ENCODE measurements at places on chromosomes 2 and 18.

DNA sequence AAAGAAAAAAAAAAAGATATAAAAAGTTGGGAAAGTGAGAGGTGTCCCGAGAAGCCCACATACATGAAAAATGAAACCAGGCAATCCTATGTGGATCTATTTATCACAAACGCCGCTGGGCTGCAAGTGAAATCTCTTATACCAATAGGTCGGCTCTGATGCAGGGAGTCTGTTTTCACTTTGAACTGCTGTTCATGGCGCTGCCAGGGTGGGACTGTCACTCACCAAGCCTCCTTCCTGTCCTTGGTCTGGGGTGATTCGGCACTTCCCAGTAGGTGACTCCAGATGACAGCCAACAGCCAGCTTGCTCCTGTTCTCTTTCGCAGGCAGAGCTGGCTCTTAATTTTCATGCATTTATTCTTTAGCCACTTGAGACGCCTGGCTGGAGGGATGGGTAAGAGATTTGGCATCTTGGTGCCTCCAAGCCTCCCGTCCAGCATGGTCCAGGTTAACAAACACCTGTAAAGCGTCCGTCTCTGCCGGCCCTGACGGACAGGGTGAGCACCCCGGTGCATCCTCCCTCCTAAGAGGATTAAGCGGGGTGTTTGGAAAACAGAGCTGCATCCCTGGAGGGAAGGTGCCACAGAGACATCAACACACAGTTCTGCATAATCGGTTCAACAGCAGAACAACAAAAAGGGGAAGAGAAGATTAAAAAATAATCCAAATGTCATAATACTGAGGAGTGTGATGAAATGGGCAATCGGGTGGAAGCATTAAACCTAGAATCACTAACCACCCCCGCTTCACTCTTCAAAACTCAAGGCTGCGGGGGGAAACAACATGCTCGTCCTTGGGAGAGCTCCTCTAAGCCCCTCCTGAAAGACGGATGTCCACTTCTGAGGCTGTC is 58.7 kb downstream of the STEAP3 start:
- no peaks in the 10 kb centered on the region for H3K4me1 ChIP-seq
- DNase-seq: no peak
- no peak overlapping the region for H3K4me3 ChIP-seq
- no peaks in the 10 kb centered on the region for H3K36me3 ChIP-seq
- H3K27ac ChIP-seq: no peak overlapping the region
- peaks cover 10% of the 10 kb centered on the region for H3K27me3 ChIP-seq

- no peak overlapping the region for H3K4me3 ChIP-seq
- no peak for DNase-seq
- H3K27ac ChIP-seq: no peak overlapping the region
- H3K36me3 ChIP-seq: no peaks in the 10 kb centered on the region
Observed at GRCh38 chr2:213787869-213788268, 503.6 kb downstream of the SPAG16 start.

DNA sequence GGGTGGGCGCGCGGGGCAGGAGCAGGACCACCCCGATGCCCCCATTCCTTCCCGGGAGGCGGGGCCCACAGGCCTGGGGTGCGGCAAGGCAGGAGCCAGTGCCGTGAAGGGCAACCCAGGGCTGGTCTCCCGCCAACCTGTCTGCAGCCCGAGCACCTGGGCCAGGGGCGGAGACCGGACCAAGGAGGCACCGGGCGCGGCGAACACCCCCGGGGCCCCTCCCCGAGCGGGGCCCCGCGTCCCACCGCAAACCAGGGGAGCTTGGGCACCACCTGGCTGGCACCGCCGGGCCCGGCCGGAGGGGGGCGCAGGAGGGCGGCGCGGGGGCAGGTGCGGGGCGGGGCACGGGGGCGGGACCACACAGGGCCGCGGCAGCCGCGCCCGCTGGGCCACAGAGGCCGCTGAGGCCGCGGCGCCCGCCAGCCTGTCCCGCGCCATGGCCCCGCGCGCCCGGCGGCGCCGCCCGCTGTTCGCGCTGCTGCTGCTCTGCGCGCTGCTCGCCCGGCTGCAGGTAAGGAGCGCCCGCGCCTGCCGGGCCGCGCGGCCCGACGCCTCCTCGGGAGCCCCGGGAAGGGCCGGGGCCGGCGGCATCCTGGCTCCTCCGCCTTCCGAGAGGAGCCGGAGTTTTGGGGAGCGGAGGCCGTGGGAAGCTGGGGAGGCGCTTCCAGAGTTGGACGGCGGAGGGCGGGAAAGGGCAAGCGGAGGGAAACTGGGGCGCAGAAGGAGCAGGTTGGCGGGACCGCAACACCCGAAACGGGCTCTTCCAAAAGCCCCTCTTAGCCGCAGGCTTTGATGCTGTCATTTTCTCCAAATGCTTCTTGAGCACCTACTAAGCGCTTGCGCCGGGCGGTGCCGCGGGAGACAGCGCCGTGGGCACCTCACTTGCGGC is at the start of gene TNFRSF11A:
Gene TNFRSF11A (plus strand): TSS at position 394 of the 889 bp plus-strand sequence. CDS start 43 bp downstream, at position 437.
- H3K27me3 ChIP-seq: peaks cover 78% of the 10 kb centered on the region
- no peaks in the 10 kb centered on the region for H3K36me3 ChIP-seq
- DNase-seq: peak; percentile 51
- H3K27ac ChIP-seq: peak within 1 kb of the TSS; percentile 91
- peak within 1 kb of the TSS; percentile 70 for H3K4me3 ChIP-seq

DNA sequence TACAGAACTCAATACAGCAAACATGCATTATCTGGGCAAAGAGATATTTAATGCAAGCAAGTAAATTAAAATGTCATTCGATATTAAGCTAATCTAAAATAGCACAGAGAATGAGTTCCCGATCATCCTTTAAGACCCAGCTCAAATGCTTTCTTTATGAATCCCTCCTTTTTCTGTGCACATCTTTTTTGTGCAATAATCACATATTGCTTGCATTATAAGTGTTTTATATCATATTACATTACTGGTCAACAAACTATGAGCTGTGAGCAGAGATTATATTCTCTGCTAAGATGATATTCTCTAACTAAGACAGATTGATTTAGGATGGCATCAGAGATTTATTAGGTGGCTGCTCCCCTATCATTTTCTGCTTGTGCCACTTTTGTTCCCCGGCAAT is 146.1 kb downstream of the ERBB4 start:
- H3K36me3 ChIP-seq: no peaks in the 10 kb centered on the region
- peak overlapping the region; percentile 17 for H3K27ac ChIP-seq
- DNase-seq: no peak
- no peaks in the 10 kb centered on the region for H3K27me3 ChIP-seq
- H3K4me1 ChIP-seq: peaks cover 9% of the 10 kb centered on the region

- no peak overlapping the region for H3K27ac ChIP-seq
- H3K4me1 ChIP-seq: peaks cover 4% of the 10 kb centered on the region
- H3K4me3 ChIP-seq: no peak overlapping the region
- H3K36me3 ChIP-seq: no peaks in the 10 kb centered on the region
- no peaks in the 10 kb centered on the region for H3K27me3 ChIP-seq
Observed at GRCh38 chr2:190744041-190744440, 95.2 kb downstream of the NAB1 start.

GRCh38 chr2:118119158-118119727 is 31.0 kb downstream of the INSIG2 start:
- no peaks in the 10 kb centered on the region for H3K27me3 ChIP-seq
- no peak for DNase-seq
- H3K4me1 ChIP-seq: peaks cover 32% of the 10 kb centered on the region
- H3K27ac ChIP-seq: no peak overlapping the region
- H3K4me3 ChIP-seq: no peak overlapping the region

GRCh38 chr2:205785507-205786260 is 103.4 kb downstream of the NRP2 start:
- no peak for DNase-seq
- no peak overlapping the region for H3K27ac ChIP-seq
- H3K4me1 ChIP-seq: peaks cover 5% of the 10 kb centered on the region
- H3K36me3 ChIP-seq: no peaks in the 10 kb centered on the region
- no peak overlapping the region for H3K4me3 ChIP-seq

DNA sequence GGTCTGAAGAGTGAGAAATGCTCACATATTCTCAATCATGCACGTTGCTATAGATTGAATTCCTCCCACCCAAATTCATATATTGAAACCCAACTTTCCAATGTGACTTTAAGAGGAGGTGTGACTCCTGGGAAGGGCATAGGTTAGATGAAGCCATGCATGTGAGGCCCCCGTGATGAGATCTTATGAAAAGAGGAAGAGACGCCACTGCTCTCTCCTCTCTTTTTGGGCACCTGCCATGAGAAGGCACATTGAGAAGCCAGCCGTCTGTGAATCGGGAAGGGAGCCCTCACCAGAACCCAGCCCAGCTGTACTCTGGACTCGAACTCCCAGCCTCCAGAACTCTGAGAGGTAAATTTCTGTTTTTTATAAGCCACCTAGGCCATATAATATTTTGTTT is 842.6 kb upstream of the SALL3 start:
- H3K4me1 ChIP-seq: no peaks in the 10 kb centered on the region
- H3K4me3 ChIP-seq: no peak overlapping the region
- H3K36me3 ChIP-seq: no peaks in the 10 kb centered on the region

DNA sequence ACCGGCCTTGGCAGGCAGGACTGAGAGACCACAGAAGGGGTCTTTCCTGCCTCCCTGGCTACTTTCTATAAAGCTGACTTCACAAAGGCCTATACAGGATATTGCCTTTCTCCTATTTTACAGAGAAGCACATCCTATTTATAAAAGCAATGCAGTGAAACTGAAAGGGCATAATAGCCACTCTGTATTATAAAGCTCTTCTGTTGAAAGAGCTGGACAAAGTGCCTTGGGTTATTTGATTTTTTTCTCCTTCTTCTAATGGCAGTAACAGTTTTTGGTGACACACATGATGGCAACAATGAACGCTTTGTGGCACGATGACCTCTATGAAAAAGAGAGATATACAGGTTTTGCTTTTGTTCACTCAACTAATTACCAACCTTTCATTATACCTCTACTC is 281.1 kb downstream of the ZNF516 start:
- peaks cover 4% of the 10 kb centered on the region for H3K4me1 ChIP-seq
- H3K27me3 ChIP-seq: peaks cover 9% of the 10 kb centered on the region
- no peak for DNase-seq

- H3K27ac ChIP-seq: no peak overlapping the region
- H3K4me3 ChIP-seq: no peak overlapping the region
- H3K36me3 ChIP-seq: no peaks in the 10 kb centered on the region
- H3K27me3 ChIP-seq: no peaks in the 10 kb centered on the region
Observed at GRCh38 chr2:18849841-18850578, 260.6 kb upstream of the NT5C1B start.

- no peak overlapping the region for H3K27ac ChIP-seq
- no peaks in the 10 kb centered on the region for H3K27me3 ChIP-seq
- no peak for DNase-seq
- H3K4me3 ChIP-seq: no peak overlapping the region
- peaks cover 20% of the 10 kb centered on the region for H3K4me1 ChIP-seq
- H3K36me3 ChIP-seq: peaks cover under 1% of the 10 kb centered on the region
Observed at GRCh38 chr18:9617006-9617542, 2.7 kb upstream of the PPP4R1 start.

DNA sequence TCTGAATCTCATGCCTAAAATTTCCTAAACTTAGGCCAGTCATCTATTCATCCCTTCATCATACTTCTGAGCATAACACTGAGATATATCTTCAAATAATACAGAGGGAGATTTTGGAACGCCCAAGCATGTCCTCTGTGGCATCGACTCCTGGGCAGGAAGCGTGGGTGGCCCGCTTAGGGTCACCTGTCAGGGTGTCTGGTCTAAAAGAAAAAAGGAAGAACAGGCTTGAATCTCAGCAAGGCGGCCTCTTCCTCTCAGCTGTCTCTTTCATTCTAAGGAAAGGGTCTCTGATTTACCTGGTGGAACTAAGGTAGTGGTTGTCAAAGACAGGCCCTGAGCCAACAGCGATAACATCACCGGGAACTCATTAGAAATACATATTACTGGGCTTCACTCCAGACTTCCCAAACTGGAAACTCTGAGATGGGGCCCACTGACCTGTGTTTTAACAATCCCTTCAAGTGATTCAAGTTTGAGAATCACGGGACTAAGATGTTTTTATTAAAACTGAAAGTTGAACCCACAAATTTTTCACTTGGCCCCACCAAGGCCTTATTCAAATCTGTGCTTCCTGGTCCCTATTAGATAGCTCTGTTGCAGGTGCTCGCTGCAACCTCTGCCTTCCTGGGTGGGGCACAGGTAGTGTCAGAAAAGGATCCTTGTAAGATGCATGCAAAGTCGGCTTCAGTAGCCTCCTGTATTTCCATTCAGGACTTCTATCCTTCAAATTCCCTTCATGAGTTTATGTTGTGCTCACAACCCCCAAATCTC is 162.3 kb upstream of the CCDC68 start:
- H3K27me3 ChIP-seq: no peaks in the 10 kb centered on the region
- H3K4me3 ChIP-seq: no peak overlapping the region
- no peaks in the 10 kb centered on the region for H3K36me3 ChIP-seq
- no peak overlapping the region for H3K27ac ChIP-seq
- no peaks in the 10 kb centered on the region for H3K4me1 ChIP-seq

GRCh38 chr18:49170925-49171505 is 220.2 kb upstream of the SMAD7 start:
- no peaks in the 10 kb centered on the region for H3K27me3 ChIP-seq
- DNase-seq: no peak
- H3K36me3 ChIP-seq: no peaks in the 10 kb centered on the region
- no peak overlapping the region for H3K4me3 ChIP-seq

- no peaks in the 10 kb centered on the region for H3K27me3 ChIP-seq
- H3K4me1 ChIP-seq: peaks cover 24% of the 10 kb centered on the region
- H3K27ac ChIP-seq: no peak overlapping the region
Observed at GRCh38 chr2:189553504-189554088, 27.0 kb downstream of the SLC40A1 start.

DNA sequence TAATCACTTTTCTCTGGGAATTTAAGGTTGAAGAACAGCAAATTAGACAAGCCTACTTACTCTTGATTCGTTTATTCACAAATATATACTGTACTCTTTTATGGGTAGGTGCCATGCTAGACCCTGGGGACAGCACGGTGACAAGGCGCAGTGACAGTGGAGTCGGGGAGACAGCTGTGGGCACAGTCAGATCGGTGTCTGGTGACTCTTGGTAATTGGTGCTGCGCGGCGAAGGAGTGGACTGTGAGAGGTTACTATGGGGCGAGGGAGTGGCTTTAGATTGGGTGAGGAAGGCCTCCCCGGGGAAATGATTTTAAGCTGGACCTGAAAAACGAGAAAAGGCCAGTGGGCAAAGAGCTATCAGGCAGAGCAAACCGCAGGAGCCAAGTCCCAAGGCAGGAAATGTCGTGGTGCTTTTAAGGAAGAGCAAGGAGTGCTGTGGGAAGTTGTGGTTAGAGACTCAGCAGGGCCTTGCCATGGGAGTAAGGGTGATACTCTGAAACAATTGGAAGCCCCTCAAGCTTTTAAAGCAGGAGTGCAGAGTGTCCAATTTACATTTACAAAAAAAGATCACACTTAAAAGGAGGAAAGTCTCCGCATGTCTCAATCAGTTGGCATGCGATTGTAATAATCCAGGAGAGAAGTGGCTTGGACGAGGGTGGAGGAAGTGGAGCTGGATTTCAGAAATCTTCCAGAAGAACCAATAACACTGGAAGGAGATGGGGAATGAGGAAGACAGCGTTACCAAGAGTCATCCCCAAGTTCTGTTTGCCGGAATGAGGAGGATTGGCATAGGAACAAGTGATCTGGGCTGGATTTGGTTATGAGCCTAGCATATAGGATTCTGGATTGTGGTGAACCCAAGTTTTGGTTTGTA is 36.1 kb upstream of the TXNDC2 start:
- H3K4me3 ChIP-seq: no peak overlapping the region
- H3K27me3 ChIP-seq: peaks cover 3% of the 10 kb centered on the region
- H3K27ac ChIP-seq: peak overlapping the region; percentile 51

Measured in progenitor cell of endocrine pancreas (in vitro differentiated cells).